ENCODE measurements at places on chromosomes 3 and 15. TPM values are rescaled to one million over a fixed set of nuclear protein-coding genes. Genes with fewer than 3 reads are reported as not detected.

Gene SRGAP3
- 21.4 TPM for total RNA-seq

DNA sequence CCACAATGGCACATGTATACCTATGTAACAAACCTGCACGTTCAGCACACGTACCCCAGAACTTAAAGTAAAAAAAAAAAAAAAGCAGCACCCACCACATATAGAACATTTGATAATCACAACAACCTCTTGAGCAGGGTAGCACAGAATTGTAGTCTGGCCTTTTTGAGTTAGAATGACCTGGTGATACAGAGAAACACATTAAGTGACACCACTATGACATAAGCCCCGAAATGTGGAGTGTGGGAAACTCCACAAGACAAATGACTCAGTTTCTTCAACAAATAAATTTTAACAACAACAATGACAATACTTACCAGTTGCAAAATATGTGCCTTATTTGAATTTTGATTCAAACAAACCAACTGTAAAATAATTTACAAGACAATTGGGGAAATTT is 46.4 kb downstream of the DRD3 start:
- DNase-seq, result no peak

Gene HDC
- 5.7 TPM for total RNA-seq

Gene SLC2A2
- not detected for total RNA-seq

- no peak for DNase-seq
Observed at GRCh38 chr3:34284959-34285826, 486.8 kb downstream of the PDCD6IP start.

Gene IQCF5
- not detected for total RNA-seq

Gene ADAMTS7
- 6.6 TPM for total RNA-seq

- no peak for DNase-seq
Observed at GRCh38 chr3:159620873-159621272, 367.8 kb upstream of the IL12A start.

DNA sequence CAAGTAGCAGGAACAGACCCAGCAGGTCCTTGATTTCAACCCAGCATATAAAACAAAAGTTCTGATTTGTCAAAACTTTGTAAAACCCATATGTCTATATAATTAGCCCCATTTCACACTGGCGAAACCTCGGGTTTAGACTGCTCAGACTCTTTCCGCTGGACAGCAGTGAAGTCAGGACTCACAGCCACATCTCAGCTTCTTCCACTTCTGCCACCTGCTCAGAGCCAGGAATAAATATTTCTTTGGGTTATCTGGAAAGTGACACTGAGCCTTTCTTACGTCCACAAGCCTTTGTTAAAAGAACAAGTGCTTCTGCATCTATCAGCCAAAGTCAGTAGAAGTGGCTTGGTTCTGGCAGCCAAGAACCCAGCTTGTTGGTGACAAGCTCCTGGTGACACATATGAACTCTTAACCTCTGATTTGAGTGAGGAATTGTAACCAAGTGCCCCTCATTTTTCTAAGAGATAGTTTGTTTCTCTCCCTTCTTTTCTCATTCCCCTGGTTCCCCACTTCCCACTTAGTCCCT is 118.1 kb upstream of the CHD2 start:
- DNase-seq, result no peak

Gene ZIC1
- total RNA-seq, result 5.9 TPM

DNA sequence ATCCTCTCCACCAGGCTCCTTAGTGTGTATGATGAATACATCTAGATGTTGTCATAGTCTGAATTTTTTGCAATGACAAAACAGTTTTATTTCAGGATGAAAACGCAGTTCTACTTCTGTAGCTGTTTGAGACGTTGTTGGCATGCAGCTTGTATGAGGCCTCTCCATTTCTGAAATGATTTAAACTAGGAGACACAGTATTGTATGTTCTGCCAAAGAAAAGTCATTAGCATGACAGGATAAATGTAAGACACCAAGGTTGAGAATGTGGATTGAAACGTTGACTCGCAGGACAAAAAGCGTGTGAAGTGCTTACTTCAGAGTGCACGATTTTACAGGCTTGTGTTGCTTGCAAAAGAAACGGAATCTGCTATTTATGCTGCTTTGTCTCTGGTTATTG is 35.3 kb downstream of the ABHD17C start:
- DNase-seq, result no peak

- DNase-seq, result no peak
Observed at GRCh38 chr3:73801444-73801843, 176.7 kb upstream of the PDZRN3 start.

Gene CCR4
- 0.59 TPM for total RNA-seq
